ENCODE measurements at places on chromosomes 2 and 18. TPM values are rescaled to one million over a fixed set of nuclear protein-coding genes. Genes with fewer than 3 reads are reported as not detected.

Gene COX5B
- 148 TPM for total RNA-seq

Gene CAVIN2
- total RNA-seq, result not detected

Gene KANSL1L
- total RNA-seq, result 51.8 TPM

Gene AQP12B
- total RNA-seq, result not detected

Gene COL6A3
- total RNA-seq, result 0.41 TPM

Gene BOK
- total RNA-seq, result 2.0 TPM

Gene CABYR
- 12.0 TPM for total RNA-seq

Gene DNAH7
- total RNA-seq, result 0.49 TPM

Gene MTA3
- 94.0 TPM for total RNA-seq

Gene KLHL14
- total RNA-seq, result 0.13 TPM

Gene GAL3ST2
- 0.09 TPM for total RNA-seq

Gene PROM2
- total RNA-seq, result 0.95 TPM

- no peak for DNase-seq
- H3K4me3 ChIP-seq, result no peak overlapping the region
- no peaks in the 10 kb centered on the region for H3K36me3 ChIP-seq
- H3K27ac ChIP-seq, result no peak overlapping the region
- H3K27me3 ChIP-seq, result no peaks in the 10 kb centered on the region
Measured at GRCh38 chr2:105857076-105857740, 112.5 kb downstream of the NCK2 start.

- H3K27me3 ChIP-seq, result no peaks in the 10 kb centered on the region
- peaks cover 3% of the 10 kb centered on the region for H3K4me1 ChIP-seq
- H3K36me3 ChIP-seq, result no peaks in the 10 kb centered on the region
- H3K27ac ChIP-seq, result no peak overlapping the region
- DNase-seq, result no peak
Measured at GRCh38 chr2:131557558-131558321, 30.1 kb downstream of the CCDC74A start.

- H3K36me3 ChIP-seq, result no peaks in the 10 kb centered on the region
- H3K27ac ChIP-seq, result no peak overlapping the region
- H3K27me3 ChIP-seq, result peaks cover 29% of the 10 kb centered on the region
- no peak overlapping the region for H3K4me3 ChIP-seq
- no peak for DNase-seq
Measured at GRCh38 chr2:149042881-149043280, 4.4 kb downstream of the LYPD6B start.

DNA sequence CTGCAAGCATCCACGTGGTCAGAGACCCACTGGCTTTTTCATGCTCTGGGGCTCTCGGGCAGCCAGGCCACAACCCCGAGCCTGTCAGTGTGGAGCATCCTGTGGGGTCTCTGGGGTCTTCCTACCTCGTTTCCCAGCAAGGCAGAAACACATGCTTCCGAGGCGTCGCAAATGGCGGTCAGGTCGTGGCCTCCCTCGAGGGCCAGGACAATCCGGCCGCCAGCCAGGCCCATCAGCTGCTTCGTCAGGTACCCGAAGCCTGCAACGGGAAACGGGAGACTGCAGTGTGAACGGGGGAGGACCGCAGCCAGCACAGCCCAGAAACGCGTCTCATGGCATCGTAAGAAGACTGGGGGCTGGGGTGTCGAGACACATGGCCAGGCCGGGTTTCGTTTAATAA lies 218.7 kb downstream of the TWIST2 start:
- no peaks in the 10 kb centered on the region for H3K36me3 ChIP-seq
- no peaks in the 10 kb centered on the region for H3K27me3 ChIP-seq
- no peak overlapping the region for H3K27ac ChIP-seq
- DNase-seq, result no peak
- no peaks in the 10 kb centered on the region for H3K4me1 ChIP-seq

DNA sequence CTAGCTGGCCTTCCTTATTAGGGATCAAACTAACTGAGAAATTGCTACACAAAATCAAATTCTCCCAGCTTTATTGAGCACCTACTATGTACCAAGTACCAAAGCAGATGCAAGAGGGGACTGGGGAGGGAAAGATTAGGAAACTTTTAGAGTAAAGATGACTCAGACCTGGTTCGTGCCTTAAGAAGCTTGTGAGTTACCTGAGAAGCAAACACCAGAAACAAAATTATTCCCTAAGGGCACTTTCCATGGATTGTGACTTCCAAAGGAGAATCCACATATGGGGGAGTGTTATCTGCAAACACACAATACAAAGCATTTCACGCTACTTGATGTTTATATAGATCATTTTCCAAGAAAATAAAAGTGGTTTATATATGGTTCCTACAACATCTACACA lies 326.9 kb upstream of the HNRNPA3 start:
- DNase-seq, result no peak
- no peak overlapping the region for H3K27ac ChIP-seq

- peaks cover 18% of the 10 kb centered on the region for H3K4me1 ChIP-seq
- H3K4me3 ChIP-seq, result peak within 1 kb of the TSS; percentile 77
- H3K36me3 ChIP-seq, result no peaks in the 10 kb centered on the region
- H3K27ac ChIP-seq, result peak within 1 kb of the TSS; percentile 93
- H3K27me3 ChIP-seq, result no peaks in the 10 kb centered on the region
Measured at GRCh38 chr18:70288851-70289328, at the start of gene SOCS6. SOCS6 (plus strand) TSS chr18:70289045; CDS start chr18:70324669, 35,624 bp downstream.

DNA sequence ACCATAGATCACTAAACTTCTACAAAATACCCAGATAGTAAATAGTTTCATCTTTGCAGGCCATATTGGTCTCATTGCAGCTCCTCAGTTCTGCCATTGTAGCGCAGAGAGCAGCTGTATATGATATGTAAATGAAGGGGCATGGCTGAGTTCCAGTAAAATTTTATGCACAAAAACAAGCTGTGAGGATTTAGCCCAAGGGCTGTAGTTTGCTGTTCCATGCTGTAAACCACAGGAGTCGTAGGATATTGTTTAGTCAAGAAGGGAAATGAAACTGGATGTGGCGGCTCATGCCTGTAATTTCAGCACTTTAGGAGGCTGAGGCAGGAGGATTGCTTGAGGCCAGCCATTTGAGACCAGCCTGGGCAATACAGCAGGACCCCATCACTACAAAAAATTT lies 83.0 kb downstream of the MGAT5 start:
- H3K36me3 ChIP-seq, result no peaks in the 10 kb centered on the region
- DNase-seq, result no peak
- H3K4me1 ChIP-seq, result peaks cover 5% of the 10 kb centered on the region
- H3K4me3 ChIP-seq, result no peak overlapping the region
- no peak overlapping the region for H3K27ac ChIP-seq

- no peaks in the 10 kb centered on the region for H3K4me1 ChIP-seq
- no peaks in the 10 kb centered on the region for H3K36me3 ChIP-seq
- no peaks in the 10 kb centered on the region for H3K27me3 ChIP-seq
- no peak overlapping the region for H3K27ac ChIP-seq
- no peak for DNase-seq
Measured at GRCh38 chr2:201237486-201238123, 22.7 kb upstream of the CASP8 start.

GRCh38 chr2:161172901-161173540 lies 12.8 kb downstream of the TANK start:
- no peaks in the 10 kb centered on the region for H3K27me3 ChIP-seq
- H3K27ac ChIP-seq, result no peak overlapping the region
- H3K36me3 ChIP-seq, result peaks cover 3% of the 10 kb centered on the region
- DNase-seq, result no peak
- H3K4me1 ChIP-seq, result no peaks in the 10 kb centered on the region

DNA sequence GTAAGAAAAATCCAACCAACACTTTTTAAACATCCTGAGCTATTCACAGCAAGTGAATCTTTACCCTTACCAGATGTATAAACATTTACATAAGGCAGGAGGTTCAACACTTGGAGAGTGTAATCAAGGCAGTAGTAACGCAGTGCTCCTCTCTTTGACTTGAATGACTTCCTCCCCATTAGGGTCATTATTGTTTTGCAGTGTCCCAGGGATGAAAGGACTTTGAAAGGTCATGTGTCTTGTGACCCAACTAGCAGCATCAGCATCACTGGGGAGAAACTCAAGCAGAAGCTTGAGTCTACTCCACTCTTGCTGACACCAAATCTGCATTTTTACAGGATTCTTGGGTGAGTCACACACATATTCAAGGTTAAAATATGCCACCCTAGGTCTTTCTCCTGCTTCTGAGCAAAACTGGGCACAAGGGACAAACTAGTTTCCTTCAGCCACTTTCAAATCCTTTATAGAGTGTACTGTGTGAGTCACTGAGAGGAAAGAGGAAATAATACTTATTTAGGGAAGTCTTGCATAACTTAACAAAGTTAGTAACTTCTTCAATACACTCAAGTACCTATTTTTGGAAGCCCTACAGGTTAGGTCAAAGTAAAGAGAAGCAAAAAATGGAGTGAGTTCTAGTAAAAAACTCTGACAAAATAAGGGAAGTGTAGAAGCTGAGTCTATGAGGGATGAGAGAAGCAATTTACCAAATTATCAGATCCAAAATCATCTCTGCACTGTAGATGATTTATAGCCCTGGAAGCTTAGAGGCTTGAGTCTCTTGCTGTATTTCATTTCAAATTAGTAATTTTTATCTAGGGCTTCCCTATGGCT lies 51.0 kb upstream of the EML4 start:
- no peaks in the 10 kb centered on the region for H3K27me3 ChIP-seq
- H3K36me3 ChIP-seq, result no peaks in the 10 kb centered on the region
- DNase-seq, result no peak
- H3K4me3 ChIP-seq, result no peak overlapping the region

- no peaks in the 10 kb centered on the region for H3K4me1 ChIP-seq
- no peaks in the 10 kb centered on the region for H3K36me3 ChIP-seq
- H3K27me3 ChIP-seq, result no peaks in the 10 kb centered on the region
- DNase-seq, result no peak
- H3K4me3 ChIP-seq, result no peak overlapping the region
Measured at GRCh38 chr2:68762665-68763064, 28.1 kb downstream of the ARHGAP25 start.

DNA sequence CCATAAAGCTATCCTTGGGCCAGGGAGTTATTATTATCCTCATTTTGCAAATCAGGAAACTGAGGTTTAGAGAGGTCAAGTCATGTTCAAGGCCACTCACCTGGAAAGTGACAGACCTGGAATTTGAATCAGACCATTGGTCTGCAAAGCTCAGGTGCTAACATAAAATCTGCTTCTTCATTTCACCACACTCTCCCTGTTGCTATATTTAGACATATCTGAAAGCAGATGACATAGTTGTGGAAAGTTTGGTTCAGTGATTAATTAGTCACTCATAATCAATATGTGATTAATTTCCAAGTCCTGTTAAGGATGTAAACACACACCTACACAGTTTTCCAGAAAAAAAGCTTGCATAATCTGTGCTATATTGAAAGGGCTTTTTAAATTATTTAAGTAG lies 57.4 kb downstream of the LINC00305 start:
- H3K36me3 ChIP-seq, result no peaks in the 10 kb centered on the region
- no peak overlapping the region for H3K4me3 ChIP-seq
- no peak overlapping the region for H3K27ac ChIP-seq
- H3K4me1 ChIP-seq, result no peaks in the 10 kb centered on the region
- DNase-seq, result no peak

DNA sequence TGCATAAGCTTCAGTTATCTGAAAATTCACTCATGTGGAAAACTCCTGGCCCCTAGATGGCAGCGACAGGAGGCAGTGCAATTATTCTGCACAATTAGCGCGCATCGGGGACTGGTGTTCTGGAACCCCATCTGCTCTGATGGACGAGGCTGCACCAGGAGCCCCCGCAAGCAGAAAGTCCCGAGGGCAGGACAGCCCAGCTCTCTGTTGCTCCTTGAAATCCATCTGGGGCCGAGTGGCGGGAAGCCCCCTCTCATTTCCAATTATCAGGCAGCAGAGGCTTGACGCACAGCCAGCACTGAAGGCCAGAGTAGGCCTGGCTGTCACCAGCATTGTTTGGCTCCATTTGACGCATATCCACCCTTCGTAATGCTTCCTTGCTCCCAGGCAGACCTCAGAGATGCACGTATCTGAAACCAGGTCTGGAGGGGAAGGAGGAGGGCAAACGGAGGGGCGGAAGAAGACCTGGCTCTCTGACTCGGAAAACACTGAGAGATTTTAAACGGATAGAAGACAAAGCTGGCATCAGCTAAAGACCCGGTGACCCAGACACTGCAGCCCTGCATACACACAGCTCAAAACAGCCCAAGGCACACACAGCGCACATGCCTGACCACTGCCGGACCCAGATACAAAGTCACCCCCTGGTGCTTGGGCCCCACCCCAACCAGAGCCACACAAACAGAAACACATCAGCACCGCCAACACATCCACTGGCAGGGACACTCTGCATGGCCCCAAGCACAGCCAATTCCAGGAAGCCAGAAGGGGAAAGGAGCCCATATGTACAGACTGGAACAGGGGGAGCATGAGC lies 69.8 kb downstream of the TNS1 start:
- no peaks in the 10 kb centered on the region for H3K36me3 ChIP-seq
- H3K27ac ChIP-seq, result no peak overlapping the region
- peaks cover 5% of the 10 kb centered on the region for H3K4me1 ChIP-seq

DNA sequence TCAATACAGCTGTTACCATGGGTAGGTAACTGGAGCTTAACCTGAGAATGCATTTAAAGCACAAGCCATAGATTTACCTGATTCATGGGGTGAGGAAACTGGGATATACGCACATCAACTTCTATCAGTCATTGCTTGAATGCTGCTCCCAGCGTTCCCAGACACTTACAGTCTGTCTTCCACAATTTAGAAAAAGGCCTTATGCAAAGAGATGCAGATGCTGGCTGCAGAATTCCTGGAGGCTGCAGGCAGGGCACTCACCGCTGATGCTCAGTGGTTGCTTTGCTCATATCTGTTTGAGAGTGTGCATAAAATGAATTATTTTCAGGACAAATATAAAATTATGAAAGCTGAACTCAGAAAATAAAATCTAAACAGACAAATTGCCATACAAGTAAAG lies 950.7 kb upstream of the PIK3C3 start:
- H3K27ac ChIP-seq, result no peak overlapping the region
- peak; percentile 4 for DNase-seq
- H3K4me3 ChIP-seq, result no peak overlapping the region
- no peaks in the 10 kb centered on the region for H3K27me3 ChIP-seq

DNA sequence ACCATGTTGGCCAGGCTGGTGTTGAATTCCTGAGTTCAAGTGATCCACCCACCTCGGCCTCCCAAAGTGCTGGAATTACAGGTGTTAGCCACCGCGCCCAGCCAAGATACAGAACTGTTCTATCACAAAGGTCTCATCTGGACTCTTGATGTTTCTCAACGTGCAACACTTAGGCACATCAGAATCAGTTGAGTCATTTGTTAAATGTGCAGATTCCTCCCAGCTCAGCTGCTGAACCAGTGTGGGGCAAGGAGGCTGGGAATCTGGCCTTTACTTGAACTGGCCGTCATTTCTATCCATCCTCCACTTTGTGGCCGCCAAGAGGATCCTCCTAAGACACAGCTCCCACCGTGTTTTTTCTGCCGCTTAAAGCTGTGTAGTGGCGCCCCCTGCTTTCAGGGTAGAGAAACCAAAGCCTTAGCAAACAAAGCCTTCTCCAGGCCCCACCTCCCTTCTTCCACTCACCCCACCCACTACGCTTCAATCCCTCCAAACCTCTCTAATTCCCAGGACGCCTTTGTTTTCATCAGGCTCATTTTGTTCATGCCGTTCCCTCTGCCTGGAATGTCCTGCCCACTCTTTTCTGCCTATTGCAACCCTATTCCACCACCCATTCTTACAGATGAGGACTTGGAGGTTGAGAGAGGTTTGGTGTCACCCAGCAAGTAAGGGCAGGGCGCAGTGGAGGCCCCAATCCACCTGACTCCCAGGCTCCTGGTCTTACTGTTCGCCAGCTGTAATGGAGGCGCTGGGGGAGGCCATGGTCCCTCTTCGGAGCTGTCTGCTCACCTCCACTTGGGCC lies 776 bp upstream of the SPEG start:
- H3K27me3 ChIP-seq, result peaks cover 48% of the 10 kb centered on the region
- no peak overlapping the region for H3K27ac ChIP-seq
- H3K36me3 ChIP-seq, result no peaks in the 10 kb centered on the region

Measured in neural progenitor cell (in vitro differentiated cells).